ENCODE measurements at places on chromosomes 1 and 21. TPM values are rescaled to one million over a fixed set of nuclear protein-coding genes. Genes with fewer than 3 reads are reported as not detected.
A peak's percentile ranks its signal among the peaks of the same experiment; 100 is the strongest.

The RPS6KC1 gene
- total RNA-seq: 22.4 TPM

The AKNAD1 gene
- total RNA-seq: not detected

The CELA3B gene
- not detected for total RNA-seq

The TRIM67 gene
- total RNA-seq: 1.1 TPM

The STIL gene
- 8.8 TPM for total RNA-seq

The L1TD1 gene
- 10.6 TPM for total RNA-seq

The BTBD8 gene
- total RNA-seq: 1.4 TPM

The GJC2 gene
- total RNA-seq: 1.4 TPM

The SLC1A7 gene
- not detected for total RNA-seq

The RNU1-3 gene
- 1,356 TPM for total RNA-seq

The CYP4Z1 gene
- total RNA-seq: not detected

GRCh38 chr1:61138921-61139774, 56.8 kb downstream of the NFIA start:
- no peaks in the 10 kb centered on the region for H3K27me3 ChIP-seq
- DNase-seq: peak; percentile 21
- H3K36me3 ChIP-seq: no peaks in the 10 kb centered on the region
- peaks cover 7% of the 10 kb centered on the region for H3K4me1 ChIP-seq

DNA sequence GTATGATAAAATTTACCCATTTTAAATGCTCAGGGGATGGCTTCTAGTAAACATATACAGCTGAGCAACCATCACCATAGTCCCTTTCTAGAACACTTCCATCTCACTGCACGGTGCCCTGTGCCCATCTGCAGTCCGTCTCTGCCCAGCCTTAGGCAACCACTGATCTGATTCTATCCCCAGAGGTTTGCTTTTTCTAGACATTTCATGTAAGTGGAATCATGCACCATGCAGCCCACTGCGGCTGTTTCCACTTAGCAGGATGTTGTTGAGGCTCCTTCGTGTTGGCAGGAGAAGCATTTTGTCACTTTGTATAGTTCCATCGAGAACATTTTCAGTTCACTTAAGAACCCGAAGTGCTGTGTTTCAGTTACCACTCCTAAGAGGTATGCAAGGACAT, 27.8 kb upstream of the VAMP3 start:
- H3K4me1 ChIP-seq: no peaks in the 10 kb centered on the region
- H3K27me3 ChIP-seq: no peaks in the 10 kb centered on the region
- H3K4me3 ChIP-seq: no peak overlapping the region
- peaks cover 3% of the 10 kb centered on the region for H3K36me3 ChIP-seq
- H3K27ac ChIP-seq: no peak overlapping the region

GRCh38 chr21:37684547-37684946, 231.7 kb downstream of the KCNJ6 start:
- H3K4me1 ChIP-seq: no peaks in the 10 kb centered on the region
- H3K27ac ChIP-seq: no peak overlapping the region
- H3K36me3 ChIP-seq: no peaks in the 10 kb centered on the region
- no peak overlapping the region for H3K4me3 ChIP-seq
- peaks cover 8% of the 10 kb centered on the region for H3K27me3 ChIP-seq
- DNase-seq: no peak

DNA sequence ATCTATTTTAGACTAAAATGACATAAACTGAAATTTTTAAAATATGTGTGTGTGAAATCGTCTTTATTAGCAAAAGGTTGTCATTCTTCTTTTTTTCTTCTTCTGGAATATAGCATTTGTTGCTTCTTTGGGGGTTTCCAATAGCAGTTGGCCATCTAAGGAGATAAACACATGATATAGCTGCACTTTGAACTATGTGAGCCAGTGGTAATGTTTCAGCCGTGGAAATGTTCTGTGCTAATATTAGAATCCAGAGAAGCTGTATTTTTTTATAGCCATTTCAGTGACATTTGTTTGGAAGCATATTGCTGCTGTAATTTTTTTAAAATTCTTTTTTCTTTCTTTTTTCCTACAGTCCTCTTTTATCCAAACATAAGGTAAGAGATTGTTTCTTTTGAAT, 75.1 kb downstream of the CNST start:
- no peak for DNase-seq
- no peak overlapping the region for H3K27ac ChIP-seq
- no peaks in the 10 kb centered on the region for H3K27me3 ChIP-seq
- peaks cover 5% of the 10 kb centered on the region for H3K36me3 ChIP-seq

- no peak overlapping the region for H3K27ac ChIP-seq
- no peaks in the 10 kb centered on the region for H3K27me3 ChIP-seq
- H3K36me3 ChIP-seq: no peaks in the 10 kb centered on the region
- H3K4me1 ChIP-seq: peaks cover 13% of the 10 kb centered on the region
- no peak for DNase-seq
Measured at GRCh38 chr1:115219927-115220326, 118.1 kb downstream of the NGF start.

GRCh38 chr1:19179597-19180264, 30.3 kb downstream of the UBR4 start:
- no peaks in the 10 kb centered on the region for H3K4me1 ChIP-seq
- DNase-seq: peak; percentile 12
- H3K36me3 ChIP-seq: peaks cover 70% of the 10 kb centered on the region
- no peaks in the 10 kb centered on the region for H3K27me3 ChIP-seq
- no peak overlapping the region for H3K4me3 ChIP-seq

GRCh38 chr1:39268112-39268581, 63.7 kb downstream of the MACF1 start:
- peak overlapping the region; percentile 49 for H3K27ac ChIP-seq
- peaks cover 5% of the 10 kb centered on the region for H3K36me3 ChIP-seq
- H3K4me3 ChIP-seq: peak overlapping the region; percentile 37
- H3K27me3 ChIP-seq: no peaks in the 10 kb centered on the region
- peak; percentile 88 for DNase-seq

GRCh38 chr1:230170622-230171021, 103.6 kb downstream of the GALNT2 start:
- H3K4me3 ChIP-seq: no peak overlapping the region
- no peaks in the 10 kb centered on the region for H3K36me3 ChIP-seq
- peak overlapping the region; percentile 77 for H3K27ac ChIP-seq
- peaks cover 31% of the 10 kb centered on the region for H3K4me1 ChIP-seq

DNA sequence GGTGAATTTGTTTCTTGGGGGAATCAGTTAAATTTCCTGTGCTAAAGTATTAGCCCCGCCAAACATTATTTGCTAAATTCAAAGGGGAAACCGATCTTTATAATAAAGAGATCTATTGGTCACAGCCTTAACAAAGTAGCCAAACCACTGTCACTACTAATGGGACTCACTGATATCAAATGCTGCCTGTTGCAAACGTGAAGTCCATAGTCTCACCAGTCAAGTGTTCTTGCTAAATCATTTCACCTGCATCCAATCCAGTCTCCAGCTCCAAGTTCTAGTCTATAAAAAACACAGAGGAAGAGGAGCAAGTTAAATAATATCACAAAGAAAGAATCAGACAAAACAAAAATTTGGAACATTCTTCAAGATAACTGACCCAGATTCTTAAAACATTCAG, 30.1 kb downstream of the SH3BGR start:
- no peaks in the 10 kb centered on the region for H3K27me3 ChIP-seq
- no peaks in the 10 kb centered on the region for H3K4me1 ChIP-seq
- H3K27ac ChIP-seq: no peak overlapping the region
- no peak for DNase-seq

DNA sequence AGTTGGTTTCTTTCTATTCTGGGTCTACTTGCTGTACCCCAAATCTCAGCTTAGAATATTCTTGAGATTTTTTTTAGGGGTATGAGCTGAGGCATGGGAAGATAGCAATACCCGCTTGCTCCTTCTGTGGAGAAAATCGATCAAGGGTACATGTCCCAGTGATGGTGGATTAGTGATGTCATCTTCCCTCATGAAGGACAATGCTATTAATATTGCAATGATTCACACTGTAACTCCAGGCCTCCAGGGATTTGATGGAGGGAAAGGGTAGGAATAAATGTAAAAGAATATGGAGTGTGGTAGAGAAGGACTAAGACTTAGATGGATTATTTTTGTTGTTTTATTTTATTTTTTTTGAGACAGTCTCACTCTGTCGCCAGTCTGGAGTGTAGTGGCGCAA, 47.4 kb downstream of the XCL1 start:
- DNase-seq: no peak
- H3K27ac ChIP-seq: no peak overlapping the region
- H3K27me3 ChIP-seq: no peaks in the 10 kb centered on the region

GRCh38 chr1:44661781-44662682, 12.2 kb downstream of the TMEM53 start:
- H3K4me1 ChIP-seq: no peaks in the 10 kb centered on the region
- DNase-seq: no peak
- no peaks in the 10 kb centered on the region for H3K27me3 ChIP-seq
- H3K36me3 ChIP-seq: no peaks in the 10 kb centered on the region

GRCh38 chr1:59703918-59704378, 110.8 kb upstream of the HOOK1 start:
- no peak overlapping the region for H3K27ac ChIP-seq
- no peak for DNase-seq
- no peaks in the 10 kb centered on the region for H3K36me3 ChIP-seq
- no peaks in the 10 kb centered on the region for H3K27me3 ChIP-seq
- H3K4me1 ChIP-seq: peaks cover 35% of the 10 kb centered on the region

DNA sequence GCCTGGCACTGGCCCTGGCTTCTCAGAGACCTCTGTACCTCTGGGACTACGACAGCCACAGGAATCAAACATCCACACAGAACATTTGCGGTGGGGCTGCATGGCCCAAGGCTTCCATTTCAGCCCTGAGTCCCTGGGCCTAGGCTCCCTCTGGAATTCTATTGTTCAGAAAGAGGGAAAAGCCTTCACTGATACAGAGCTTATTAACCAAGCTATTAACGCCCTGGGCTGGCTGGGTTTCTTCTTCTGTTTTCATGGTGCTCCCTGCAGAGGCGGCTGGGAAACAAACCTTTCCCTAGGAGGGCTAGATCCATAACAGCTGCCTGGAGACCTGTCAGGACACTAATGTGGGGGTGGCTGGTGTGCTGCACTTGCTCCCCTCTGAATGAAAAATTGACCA, 88.2 kb downstream of the KAZN start:
- DNase-seq: no peak
- peaks cover 3% of the 10 kb centered on the region for H3K27me3 ChIP-seq
- no peak overlapping the region for H3K27ac ChIP-seq
- peaks cover 7% of the 10 kb centered on the region for H3K4me1 ChIP-seq
- no peaks in the 10 kb centered on the region for H3K36me3 ChIP-seq

DNA sequence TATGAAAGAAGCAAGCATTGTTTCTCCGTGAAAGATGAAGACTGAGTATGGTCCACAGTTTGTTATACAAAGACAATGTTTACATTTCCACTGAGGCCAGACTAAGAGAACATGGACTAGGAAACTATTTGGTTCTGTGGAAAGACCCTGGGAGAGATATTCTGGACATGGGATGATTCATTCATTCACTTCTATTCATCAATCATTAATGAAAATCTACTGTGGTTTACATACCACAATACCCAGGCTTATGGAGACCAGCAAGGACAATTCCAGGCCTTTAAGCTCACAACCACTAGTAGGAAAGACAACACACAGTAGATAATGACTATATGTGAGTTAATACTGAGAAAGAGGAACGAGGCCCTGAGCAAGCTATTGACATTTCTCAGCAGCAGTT, 125.4 kb downstream of the TBX15 start:
- no peaks in the 10 kb centered on the region for H3K27me3 ChIP-seq
- no peaks in the 10 kb centered on the region for H3K36me3 ChIP-seq
- no peak overlapping the region for H3K4me3 ChIP-seq
- DNase-seq: peak; percentile 16

DNA sequence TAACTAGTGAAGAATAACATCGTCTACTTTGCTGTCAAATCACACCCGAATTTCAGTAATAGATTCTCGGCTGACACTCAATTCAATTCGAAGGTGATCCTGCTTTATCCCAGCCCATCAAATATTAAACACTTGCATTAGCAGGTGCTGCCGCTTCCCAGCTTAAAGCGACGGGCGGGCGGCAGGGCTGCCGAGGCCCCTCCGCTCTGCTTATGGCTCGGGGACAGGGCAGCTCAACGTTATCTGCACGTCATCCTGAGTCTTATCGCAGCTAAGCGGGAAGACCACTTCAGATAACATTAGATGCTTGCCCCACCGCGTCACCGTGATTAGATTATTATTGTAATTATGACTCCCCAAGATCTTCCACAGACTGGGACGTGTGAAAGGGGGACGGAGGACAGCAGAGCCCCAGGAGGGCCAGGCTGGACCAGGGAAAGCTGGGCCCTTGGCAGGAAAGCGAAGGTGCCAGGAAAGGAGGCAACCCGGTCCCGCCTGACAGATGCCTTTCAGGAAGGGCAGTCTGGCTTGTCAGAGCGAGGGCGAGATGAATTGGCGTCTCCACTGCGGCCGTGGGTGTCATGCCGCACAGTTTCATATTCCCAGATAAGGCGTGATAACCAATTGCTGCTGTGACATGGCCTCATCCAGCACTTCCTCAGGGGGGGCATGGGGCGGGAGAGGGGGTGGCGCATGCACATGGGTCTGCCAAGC, 37.0 kb downstream of the DMAP1 start:
- H3K27me3 ChIP-seq: no peaks in the 10 kb centered on the region
- H3K4me1 ChIP-seq: no peaks in the 10 kb centered on the region
- DNase-seq: no peak
- no peaks in the 10 kb centered on the region for H3K36me3 ChIP-seq

DNA sequence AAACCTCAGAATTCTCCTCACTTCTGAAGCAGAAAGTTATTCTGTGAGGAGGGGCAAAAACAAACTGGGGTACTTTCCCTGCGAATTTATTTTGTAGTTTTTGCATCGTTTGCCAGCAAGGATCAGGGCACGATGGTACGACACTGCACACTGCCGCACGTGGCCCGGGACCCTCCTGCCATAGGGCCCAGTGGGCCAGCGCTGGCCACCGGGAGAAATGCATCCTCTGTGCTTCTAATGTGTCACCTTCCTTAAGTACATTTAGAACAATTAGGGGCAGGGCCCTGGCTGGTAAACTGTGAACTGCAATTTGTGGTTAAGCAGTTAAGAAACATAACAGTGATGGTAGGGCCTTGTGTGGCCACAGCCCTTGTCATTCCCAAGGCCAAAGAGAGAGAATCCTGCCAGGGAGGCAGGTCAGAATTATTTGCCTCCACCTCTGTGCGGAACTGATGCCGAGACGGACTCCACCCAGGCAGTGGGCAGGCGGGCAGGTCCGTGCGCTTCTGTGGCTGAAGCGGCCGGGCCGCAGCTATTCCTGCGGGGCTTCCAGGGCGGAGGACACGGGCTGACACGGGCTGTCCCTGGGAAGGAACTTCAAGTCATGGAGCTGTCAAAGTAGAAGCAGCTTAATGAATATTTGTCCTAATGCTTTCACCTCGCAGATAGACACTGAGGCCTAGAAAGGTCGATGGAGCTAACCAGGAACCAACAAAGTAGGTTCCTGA, 12.5 kb downstream of the GPR137B start:
- no peaks in the 10 kb centered on the region for H3K36me3 ChIP-seq
- no peak overlapping the region for H3K4me3 ChIP-seq
- H3K4me1 ChIP-seq: no peaks in the 10 kb centered on the region

- H3K4me1 ChIP-seq: peaks cover 64% of the 10 kb centered on the region
- peak overlapping the region; percentile 100 for H3K27ac ChIP-seq
- no peak for DNase-seq
- H3K27me3 ChIP-seq: no peaks in the 10 kb centered on the region
- no peaks in the 10 kb centered on the region for H3K36me3 ChIP-seq
Measured at GRCh38 chr1:53738205-53739108, 507 bp downstream of the GLIS1 start.

DNA sequence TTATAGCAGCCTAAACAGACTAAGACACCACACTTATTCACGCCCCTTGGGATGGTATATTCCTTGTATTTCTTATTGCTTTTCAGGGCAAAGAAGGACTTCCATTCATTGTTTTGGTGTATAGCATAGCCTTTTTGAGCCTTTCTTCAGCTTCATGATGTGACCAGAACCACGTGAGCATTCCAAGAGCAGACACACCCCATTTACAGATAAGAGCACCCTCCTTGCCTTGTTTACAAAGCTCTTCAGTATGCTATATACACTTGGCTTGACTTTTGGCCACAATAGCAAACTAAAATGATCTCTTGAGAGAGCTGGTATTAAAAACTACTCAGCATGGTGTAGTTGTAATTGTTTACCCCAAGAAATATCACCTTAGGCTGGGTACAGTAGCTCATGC, 78.7 kb downstream of the PIK3R3 start:
- H3K36me3 ChIP-seq: peaks cover 3% of the 10 kb centered on the region
- H3K27ac ChIP-seq: no peak overlapping the region
- H3K4me3 ChIP-seq: no peak overlapping the region
